ENCODE measurements at places on chromosomes 7 and 10.

DNA sequence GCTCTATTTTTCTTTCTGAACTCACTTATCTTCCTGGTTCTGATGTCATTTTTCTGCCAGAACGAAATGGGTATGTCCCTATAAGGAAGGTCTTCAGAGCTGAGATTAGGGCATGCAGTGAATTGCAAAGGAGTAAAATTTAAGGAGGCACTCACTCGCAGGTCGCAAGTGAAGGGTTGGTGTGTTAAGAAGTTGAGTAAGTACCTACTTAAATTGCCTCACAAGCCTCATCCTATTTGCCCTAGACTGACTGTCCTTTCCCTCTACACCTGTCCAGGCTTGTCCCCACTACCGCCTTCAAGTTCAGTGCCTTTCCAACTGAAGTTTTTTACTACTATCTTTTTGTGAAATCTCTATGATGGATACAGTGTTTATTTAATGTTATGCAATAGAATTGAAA, 191.5 kb downstream of the AHR start:
- no peak for DNase-seq

- DNase-seq: no peak
These were observed 90.9 kb downstream of the SH3PXD2A start for GRCh38 chr10:103764296-103765088.

- no peak for DNase-seq
These were observed 33.1 kb downstream of the NUB1 start for GRCh38 chr7:151374726-151375125.

DNA sequence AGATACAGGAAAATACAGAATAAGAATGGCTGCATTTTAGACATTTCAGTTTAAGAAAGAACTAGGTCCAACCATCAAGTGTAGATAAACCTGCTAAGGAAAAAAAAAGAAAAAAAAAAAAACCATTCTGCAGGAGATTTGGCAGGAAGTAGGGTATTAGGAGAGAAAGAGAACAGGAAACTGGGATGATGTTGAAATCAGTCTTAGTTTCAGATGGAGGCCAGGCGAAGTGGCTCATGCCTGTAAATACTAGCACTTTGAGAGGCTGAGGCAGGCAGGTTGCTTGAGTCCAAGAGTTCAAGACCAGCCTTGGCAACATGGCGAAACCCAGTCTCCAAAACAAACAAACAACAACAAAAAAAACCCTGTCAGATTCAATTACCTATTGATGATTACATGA, 120.2 kb downstream of the RAB11FIP2 start:
- no peak for DNase-seq

DNA sequence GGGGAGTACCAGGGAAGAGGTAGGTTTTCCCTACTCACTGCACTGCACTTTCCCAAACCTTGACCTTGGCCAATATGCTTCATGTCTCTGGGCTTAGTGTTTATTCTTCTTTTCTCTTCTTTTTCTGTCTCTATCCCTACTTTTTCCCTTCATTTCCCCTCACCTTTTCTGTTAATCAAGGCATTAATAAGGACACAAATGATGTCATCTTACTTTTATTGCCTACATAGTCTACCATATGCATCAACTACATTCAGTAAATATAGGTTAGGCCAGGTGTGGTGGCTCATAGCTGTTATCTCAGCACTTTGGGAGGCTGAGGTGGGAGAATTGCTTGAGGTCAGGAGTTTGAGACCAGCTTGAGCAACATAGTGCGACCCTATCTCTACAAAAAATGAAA, 13.0 kb upstream of the ZNF503 start:
- no peak for DNase-seq

- no peak for DNase-seq
These were observed 395.8 kb upstream of the NPVF start for GRCh38 chr7:25624051-25624450.

GRCh38 chr10:68334672-68335467, 2.1 kb upstream of the PBLD start:
- no peak for DNase-seq

GRCh38 chr10:76459016-76459730, 1027.7 kb downstream of the LRMDA start:
- DNase-seq: no peak

GRCh38 chr10:46329690-46330016, 42.9 kb downstream of the ANTXRL start:
- no peak for DNase-seq

DNA sequence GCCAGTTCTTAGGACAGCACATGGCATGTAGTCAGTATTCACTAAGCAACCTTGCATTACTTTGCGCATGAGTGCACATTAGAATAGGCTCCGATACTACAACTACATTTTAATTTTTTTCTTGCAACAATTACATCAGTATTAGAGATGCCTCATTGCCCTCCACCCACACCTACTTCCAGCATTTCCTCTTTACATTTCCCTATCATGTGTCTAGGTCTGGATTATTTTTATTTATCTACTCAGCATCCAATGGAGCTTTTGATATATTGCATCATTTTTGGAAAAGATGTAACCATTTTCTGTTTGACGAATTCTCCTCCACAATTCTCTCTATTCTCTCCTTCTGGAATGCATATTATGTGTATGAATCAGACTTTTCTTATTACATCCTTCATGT, 258.2 kb upstream of the GLI3 start:
- peak; percentile 25 for DNase-seq

DNA sequence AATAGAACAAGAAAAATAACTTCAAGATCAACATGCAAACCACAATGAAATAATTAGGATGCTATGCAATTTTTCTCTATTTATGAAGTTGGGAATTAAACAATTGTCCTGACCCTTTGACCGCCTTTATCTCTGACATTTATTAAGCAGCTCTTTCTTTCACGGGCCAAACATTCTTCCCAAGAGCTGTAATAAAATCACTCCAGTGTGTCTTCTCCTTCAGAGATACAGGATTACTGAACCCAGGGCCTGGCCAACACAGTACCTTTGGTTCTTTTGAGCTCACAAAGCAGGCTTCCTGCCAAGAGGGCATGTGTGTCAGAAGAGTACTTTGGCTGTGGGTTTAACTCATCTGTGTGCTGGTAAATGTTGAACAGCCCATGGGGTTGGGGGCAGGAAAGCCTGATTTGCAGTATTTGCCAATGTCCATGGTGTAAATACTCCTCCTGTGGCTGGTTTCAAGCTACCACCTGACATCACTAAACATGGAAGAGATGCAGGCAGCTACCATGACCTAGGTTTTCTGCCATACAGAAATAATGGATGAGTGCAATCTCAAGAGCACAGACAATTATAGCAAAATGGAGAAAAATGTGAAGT, 121.7 kb downstream of the FANK1 start:
- peak; percentile 94 for DNase-seq

DNA sequence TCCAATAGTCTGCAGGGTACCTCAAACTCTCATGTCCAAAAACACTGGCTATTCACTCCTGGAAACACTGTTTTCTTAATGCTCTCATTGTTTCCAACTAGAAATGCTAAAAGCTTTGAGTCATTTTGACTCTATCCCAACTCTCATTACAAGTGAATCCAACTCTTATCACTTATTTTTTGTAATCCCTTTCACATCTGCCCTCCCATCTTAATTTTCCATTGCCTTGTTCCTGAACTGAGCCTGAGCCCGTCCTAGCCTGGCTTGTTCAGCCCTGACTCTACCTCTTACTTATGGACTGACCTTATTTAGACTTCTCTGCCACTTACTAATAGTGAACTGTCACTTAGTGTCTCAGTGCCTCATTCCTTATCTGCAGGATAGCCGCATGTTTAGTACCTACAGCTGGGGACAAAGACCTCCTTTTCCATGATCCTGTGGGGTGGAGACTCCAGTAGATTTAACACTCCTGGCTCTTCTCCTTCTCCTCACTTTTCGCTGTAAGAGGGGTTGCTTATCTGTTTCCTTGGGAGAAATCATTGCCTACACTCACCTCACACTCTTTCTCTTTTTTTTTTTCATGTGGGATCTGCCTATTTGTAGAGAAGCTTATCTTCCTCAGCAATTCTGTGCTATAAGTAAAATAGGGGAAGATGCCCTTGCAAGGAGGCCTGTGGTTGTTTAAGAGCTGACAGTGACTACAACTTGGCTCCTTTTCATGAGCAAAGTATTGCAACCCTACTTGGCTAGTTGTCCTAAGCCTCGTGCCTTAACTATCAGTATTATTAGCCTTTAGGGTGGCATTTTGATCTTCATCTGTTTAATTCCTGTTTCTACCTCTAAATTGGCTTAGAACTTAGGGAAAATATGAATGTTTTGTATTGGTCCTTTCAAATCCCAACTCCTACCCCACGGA, 56.4 kb downstream of the SLC16A12 start:
- DNase-seq: peak; percentile 57

DNA sequence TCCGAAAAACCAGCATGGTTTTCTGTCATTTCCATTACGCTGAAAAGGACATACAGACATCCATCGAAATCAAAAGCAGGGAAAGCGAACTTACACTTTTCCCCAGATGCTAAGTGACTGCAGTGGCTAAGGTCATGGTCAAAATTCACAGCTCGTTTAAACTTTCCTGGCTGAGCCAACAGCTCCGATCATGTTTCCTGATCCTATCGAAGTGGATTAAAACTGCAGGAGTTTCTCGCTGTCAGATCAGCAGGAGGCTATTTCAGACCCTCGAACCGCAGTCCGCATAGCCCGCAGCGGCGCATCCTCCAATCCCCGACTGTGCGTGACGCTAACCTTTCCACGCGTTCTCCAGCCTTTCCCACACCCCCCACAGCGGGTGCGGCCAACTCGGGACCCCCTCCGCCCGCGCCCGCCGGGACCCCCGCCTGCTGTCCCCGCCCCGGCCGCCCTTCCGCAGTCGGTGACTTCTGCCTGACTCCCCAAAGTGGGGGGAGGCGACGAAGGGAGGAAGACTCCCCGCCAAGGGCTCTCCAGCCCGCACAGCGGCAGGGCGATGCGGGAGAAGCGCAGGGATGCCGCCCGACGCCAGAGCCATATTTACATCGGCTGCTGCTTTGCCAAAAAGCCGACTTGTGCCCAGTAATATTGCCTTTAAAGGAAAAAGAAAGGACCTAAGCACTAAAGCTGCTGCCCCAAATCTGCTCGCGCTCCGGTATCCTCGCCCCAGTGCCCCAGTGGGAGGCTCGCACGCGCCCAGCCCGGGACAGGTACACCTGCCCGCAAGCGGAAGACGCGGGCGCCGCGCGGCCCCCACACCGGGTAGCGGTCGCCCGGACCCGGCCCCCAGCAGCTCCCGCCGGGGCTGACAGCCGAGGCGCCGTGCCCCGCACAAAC, 1.2 kb downstream of the PIP4K2A start:
- DNase-seq: peak; percentile 46

- no peak for DNase-seq
These were observed 70.9 kb upstream of the SAMD8 start for GRCh38 chr10:75040576-75040975.

GRCh38 chr10:74118804-74119203, 31.8 kb downstream of the AP3M1 start:
- peak; percentile 50 for DNase-seq

- peak; percentile 5 for DNase-seq
These were observed 108.8 kb downstream of the ADCY1 start for GRCh38 chr7:45682836-45683555.

- DNase-seq: no peak
These were observed 68.2 kb upstream of the RPA3 start for GRCh38 chr7:7786595-7786994.

DNA sequence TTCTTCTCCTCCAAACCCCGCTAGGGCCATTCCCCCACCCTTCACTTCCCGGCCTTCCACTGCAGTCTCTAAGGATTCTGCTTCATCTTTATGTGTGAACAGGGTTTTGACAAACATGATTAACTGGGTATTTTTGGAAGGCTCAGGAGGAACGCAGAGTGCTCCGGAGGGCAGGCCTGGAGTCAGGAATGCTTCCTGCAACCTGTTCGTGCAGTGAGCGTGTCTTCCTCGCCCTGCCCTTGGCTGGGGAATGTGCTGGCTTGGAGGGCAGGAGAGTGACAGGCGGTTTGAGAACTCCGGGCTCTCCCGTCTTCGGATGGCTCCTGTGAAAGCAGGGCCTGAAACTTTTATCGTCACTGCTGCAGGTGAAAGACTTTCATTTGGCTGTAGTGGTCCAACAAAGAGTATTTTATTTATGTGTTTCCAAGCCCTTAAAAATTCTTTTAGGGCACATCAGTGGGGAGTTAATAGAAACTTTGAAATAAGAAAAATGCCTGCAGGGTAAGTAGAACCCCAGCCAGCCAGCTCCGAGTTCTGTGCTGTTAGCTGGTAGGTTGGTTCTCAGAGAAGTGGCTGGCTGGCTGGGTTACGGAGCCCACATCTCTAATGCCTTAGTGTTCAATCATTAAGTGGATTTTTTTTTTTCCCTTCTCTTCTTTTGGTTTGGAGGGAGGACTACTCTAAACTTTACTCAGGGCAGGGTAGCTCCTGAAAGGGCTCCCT, 51.0 kb downstream of the TCF7L2 start:
- peak; percentile 68 for DNase-seq

- DNase-seq: no peak
These were observed 1.1 kb upstream of the GPRIN2 start for GRCh38 chr10:46557319-46558121.

DNA sequence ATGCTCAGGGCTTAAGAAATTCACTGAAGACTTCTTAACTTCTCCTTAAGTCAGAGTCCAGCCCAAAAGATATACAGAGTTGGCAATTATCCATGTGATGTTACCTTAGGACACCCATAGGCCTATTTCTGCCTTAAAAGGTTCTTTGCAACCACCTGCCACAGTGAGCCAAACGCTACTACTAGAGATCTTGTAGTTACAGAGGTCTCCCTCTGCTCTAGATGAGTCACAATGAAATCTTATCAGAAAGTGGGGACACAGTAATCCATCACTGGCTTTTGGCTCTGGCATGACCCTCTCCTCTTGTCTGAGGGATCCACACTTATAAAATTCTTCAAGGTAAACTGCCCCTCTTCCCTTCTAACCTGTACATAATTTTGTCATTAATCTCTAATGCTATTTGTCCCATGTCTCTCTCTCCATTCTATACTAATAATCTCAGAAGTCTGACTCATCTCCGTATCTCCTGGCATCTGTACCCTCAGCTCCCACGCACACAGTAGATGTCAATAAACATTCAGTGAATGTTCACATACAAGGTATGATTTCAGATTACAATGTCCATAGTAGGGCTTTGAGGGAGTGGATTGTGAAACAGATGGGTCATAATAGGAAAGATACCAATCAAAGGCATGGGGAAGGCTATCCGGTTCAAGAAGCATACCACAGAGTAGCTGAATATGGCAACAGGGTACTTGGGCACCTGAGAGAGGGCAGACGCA, 112.1 kb downstream of the SGMS1 start:
- peak; percentile 33 for DNase-seq

DNA sequence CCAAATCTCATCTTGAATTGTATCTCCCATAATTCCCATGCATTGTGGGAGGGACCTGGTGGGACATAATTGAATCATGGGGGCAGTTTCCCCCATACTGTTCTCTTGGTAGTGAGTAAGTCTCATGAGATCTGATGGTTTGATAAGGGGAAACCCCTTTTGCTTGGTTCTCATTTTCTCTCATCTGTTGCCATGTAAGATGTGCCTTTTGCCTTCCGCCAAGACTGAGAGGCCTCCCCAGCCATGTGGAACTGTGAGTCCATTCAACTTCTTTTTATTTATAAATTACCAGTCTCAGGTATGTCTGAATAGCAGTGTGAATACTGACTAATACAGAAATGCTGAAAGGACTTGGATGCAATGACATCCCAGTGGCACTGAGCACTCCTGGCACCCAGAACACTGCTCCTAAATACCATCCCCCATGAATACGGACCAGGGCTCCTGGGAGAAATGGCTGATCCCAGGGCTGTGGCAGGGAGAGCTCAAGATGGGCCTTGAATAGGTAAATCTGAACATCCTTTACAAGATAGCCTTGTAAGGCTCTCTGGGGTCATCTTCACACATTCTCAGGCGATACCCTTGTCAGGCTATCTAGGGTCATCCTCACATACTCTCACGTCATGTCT, 19.4 kb downstream of the ZFAND2A start:
- DNase-seq: no peak

Measured in EH (cell line).